ENCODE measurements at places on chromosomes 5 and 9. TPM values are rescaled to one million over a fixed set of nuclear protein-coding genes. Genes with fewer than 3 reads are reported as not detected.

- no peak for DNase-seq
These were observed 68.0 kb downstream of the HINT1 start for GRCh38 chr5:131096774-131097710.

The PCDHGB3 gene
- total RNA-seq: 9.7 TPM

- no peak for DNase-seq
These were observed 7.7 kb downstream of the ENTPD8 start for GRCh38 chr9:137433349-137433915.

- DNase-seq: no peak
These were observed 22.2 kb upstream of the SLC1A3 start for GRCh38 chr5:36584009-36584875.

GRCh38 chr5:84383296-84383815 lies 1.3 kb downstream of the EDIL3 start:
- DNase-seq: no peak

- DNase-seq: no peak
These were observed 69.1 kb upstream of the TJP2 start for GRCh38 chr9:69104830-69105527.

GRCh38 chr9:16153741-16154140 lies 600.9 kb downstream of the CCDC171 start:
- DNase-seq: no peak

DNA sequence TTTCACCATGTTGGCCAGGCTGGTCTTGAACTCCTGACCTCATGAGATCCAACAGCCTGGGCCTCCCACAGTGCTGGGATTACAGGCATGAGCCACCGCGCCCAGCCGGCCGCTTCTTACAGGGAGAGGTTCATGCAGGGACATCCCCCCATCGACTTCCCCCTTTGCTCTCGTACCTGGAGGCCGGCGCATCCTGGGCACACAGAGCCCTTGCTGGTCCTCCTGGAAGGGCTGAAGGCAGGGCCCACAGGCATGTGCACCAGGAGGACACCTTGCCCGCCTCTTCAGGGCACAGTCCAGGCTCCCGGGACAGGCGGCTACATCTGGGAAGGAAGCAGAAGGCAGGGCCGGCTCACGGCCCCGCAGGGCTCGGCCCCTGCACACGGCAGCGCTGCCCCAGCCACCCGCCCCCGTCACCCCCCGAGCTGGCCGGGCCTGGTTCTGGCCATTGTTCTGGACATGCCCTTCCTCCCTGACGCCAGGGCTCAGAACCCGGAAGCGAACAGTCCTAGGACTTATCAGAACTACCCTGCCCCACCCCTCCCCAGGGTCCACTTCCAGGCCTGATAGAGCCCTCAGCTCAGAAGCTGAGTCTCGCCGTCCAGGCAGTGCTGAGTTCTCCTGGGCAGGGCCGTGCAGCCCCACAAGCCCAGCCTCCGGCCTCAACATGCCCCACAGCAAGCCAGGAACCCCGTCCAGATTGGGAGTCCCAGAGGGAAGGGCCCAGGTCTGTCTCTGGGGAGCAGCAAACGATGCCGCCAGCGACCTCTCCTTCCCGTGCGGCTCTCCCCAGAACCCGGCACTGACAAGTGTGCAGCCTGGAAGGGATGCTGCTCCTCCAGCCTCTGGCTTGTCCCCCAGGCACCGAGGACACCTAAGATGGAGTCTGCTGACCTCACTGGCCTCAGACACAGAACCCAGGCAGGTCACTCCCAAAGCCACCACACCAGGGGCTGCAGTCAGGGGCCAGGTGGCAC lies 2.9 kb downstream of the NPDC1 start:
- no peak for DNase-seq

The LHX3 gene
- not detected for total RNA-seq

DNA sequence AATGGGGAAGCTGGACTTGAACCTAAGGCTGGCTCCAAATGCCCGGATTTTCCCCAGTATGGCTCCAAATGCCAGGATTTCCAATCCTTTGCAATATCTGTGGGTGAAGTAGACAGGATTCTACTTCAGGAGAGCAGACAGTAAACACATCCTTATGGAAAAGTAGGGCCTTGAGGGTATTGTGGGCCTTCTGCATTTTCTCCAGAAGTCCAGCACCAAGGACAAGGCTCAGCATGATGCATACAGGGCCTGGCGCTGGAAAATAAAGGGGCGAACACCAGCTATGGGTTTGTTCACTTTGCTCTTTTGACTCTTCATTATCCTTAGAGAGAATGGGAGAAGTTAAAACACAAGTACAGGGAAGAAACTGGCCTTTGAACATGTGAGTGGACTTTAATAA lies 347.5 kb downstream of the SEMA5A start:
- DNase-seq: no peak

Measured in sciatic nerve (tissue), 2 donors.